Left cardiac atrium (tissue), 4 donors: ENCODE measurements at places on chromosomes 7 and 10. TPM values are rescaled to one million over a fixed set of nuclear protein-coding genes. Genes with fewer than 3 reads are reported as not detected.

- DNase-seq = no peak
Observed at GRCh38 chr7:50359995-50360925, 55.7 kb downstream of the IKZF1 start.

IKZF5 gene
- 12.1 TPM for total RNA-seq

PILRA gene
- total RNA-seq = 3.7 TPM

DNA sequence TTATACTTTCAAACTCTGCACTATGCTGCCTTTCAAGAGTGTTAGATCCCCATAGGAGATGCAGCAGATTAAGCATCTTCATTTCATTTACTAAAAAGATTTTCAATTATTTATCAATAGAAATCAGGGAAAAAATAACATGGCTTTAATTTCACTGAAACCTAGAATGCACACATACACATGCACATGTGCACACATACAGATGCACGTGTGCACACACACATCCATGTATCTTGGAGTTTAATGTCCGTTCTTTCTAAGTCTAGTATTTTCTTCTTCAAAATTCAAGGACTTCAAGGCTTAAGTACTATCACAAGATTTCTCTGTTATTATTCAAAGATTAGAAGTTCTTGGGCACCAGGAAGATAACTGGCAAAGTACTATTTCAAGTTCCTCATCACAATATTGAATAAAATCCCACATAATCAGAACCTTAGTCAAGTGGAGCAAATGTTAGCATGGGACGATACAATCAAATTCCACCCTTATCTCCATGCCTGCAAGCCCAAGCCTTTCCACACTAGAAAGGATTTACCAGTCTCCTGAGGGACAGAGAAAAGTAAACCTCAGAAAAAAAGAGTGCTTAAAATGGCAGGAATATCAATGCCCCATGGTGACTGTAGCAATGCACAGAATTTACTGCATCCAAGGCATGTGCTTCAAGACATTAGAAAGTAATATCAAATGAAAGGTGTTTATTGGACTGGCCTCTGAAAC lies 494.4 kb downstream of the XPNPEP1 start:
- DNase-seq = no peak

LRMDA gene
- 40.6 TPM for total RNA-seq

DNA sequence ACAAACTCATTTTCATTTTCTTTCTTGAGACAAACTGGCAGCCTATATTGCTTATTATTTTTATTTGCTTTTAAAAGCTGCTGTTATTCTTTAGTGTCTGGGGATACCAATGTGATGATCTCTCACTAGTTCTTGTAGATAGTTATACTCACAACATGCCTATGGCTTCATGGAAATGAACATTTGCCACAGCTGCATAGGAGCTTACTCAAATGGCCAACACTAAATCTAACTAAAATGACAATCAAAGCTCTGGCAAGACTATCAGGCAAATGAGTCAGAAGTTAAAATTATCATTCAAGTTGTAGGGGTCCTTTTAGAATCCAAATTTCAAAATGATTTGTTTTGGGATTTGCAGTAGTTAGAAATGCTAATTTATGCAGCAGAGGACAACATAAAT lies 225.9 kb downstream of the ANK3 start:
- DNase-seq = no peak

DNA sequence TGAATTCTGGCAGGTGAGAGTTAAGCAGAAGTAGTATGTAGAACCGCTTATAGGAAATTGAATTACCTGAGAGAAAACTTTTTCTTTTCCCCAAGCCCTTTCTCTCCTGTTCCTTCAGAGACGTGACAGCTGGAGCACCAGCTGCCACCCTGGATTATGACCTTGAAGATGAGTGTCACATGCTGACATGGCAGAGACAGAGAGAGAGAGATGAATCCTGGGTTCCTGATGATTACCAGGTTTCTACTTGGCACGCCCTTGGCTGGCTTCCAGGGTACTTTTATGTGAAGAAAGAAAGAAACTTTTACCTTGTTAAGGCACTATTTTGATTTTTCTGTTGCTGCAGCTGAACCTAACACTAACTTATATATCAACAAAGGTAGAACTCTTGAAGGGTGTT lies 99.9 kb downstream of the GPR26 start:
- DNase-seq = no peak
